Body of pancreas (tissue), 4 donors: ENCODE measurements at places on chromosomes 1 and 21.

- no peak for DNase-seq
Observed at GRCh38 chr1:59705466-59706302, 109.1 kb upstream of the HOOK1 start.

DNA sequence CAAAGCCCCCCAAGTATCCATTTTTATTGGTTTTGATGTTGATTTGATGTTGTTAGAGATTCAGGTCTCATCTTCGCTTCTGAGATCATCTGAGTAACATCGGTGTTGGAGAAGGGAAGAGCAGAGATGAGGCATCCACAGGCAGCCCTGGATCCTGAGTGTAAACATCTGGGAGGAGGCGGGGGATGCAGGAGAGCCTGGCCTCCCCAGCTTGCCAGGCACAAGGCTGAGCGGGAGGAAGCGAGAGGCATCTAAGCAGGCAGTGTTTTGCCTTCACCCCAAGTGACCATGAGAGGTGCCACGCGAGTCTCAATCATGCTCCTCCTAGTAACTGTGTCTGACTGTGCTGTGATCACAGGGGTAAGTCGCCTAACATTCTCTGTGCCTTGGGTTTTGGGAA lies at the start of gene PROK1:
Gene PROK1 (plus strand): TSS at position 221 of the 400 bp plus-strand sequence. CDS start 68 bp downstream, at position 289.
- DNase-seq = no peak

- no peak for DNase-seq
Observed at GRCh38 chr1:109225711-109226445, 12.2 kb downstream of the SARS1 start.

- no peak for DNase-seq
Observed at GRCh38 chr1:65420590-65421350, at the start of the genes LEPR and LEPROT. Gene LEPR, plus strand, starts transcription at chr1:65420668. Its CDS starts 144,898 bp downstream, at chr1:65565566. Gene LEPROT, plus strand, starts transcription at chr1:65420668. Its CDS starts 57 bp downstream, at chr1:65420725.

DNA sequence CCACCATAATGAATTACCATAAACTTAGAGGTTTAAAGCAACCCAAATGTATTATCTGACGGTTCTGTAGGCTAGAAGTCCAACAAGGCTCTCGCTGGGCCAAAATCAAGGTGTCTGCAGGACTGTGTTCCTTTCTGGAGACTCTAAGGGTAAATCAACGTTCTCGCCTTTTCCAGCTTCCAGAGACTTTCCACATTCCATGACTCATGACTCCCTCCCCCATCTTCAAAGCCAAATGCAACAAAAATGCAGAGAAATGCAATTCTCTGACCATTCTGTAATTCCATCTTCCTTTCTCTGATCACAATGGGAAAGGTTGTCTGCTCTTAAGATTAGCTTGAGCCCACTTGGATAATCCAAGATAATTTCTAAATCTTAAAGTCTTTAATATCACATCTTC lies 287.1 kb downstream of the LTN1 start:
- no peak for DNase-seq

- no peak for DNase-seq
Observed at GRCh38 chr1:234940841-234941240, 187.8 kb downstream of the TOMM20 start.

GRCh38 chr1:30506291-30507015 lies 216.9 kb downstream of the MATN1 start:
- no peak for DNase-seq

DNA sequence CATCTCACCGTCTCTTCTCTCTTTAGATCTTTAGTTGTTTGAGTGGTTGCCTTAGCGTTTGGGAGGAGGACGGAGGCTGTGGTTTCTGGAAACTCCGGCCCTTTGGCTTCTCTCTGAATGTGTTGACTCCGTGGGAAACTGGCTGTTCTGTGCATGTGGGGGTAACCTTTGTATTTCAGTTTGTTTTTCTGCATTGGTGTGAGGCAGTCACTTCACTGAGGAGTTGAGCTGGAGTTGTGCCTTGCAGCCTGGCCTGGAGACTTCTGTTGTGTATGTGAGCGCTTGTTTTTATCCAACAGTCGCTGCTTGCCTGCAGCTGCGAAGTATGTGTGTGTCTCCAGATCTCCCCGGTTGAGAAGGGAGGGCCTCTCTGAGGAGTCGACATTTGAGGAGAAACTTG lies 33.6 kb downstream of the CLDN14 start:
- DNase-seq = peak; percentile 29

- no peak for DNase-seq
Observed at GRCh38 chr21:44418876-44419230, 36.5 kb upstream of the LRRC3 start.

DNA sequence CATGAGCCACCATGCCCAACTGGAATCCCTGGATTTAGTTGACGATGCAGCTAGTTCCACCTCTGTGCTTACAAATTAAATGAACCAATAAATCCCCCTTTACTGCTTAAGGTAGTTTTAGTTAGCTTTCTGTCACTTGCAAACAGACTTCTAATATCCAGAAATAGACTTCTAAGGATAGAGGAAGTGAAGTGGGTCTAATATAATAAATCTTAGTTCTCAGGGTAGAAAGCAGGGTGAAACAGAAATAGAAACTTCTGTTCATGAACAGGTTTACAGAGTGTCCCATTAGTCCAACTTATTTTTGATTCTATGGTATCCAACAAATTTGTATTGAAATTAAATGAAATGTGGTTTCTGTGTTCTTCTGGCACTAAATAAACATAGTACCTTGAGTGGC lies 20.1 kb downstream of the BCAS2 start:
- DNase-seq = no peak

GRCh38 chr1:220274251-220274855 lies 2.1 kb upstream of the RAB3GAP2 start:
- DNase-seq = no peak

DNA sequence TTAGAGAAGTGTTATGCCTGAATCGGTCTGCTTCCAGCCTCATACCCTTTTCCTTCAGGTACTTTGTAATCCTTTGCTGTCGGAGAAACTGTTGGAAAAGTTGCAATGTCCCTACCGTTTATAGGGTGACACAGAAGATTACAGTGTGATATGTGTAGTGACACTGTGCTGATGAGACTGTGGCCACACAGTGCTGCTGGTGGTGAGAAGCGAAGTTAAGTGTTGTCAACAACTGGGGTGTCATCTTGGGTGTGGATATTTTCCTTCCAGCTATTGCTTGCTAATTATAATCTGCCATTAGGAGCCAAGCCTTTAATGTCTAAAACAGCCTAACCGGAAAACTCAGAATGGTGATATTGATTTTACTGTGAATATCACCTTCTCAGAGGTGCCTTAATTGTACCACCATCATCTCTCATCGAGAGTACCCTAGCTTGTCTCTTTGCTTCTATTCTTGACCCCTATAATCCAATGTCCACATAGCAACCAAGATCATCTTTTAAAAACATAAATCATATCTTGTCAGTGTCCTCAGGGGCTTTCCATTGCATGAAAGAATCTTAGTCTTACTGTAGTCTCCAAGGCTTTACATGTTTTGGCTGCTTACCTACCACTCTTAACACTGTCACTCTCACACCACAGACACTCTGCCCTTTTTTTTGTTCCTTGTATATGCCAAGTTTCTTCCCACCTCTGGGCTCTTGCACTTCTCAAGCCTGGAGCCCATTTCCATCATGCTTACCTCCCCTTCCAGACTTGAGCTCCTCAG lies 89.4 kb upstream of the PGD start:
- DNase-seq = no peak

DNA sequence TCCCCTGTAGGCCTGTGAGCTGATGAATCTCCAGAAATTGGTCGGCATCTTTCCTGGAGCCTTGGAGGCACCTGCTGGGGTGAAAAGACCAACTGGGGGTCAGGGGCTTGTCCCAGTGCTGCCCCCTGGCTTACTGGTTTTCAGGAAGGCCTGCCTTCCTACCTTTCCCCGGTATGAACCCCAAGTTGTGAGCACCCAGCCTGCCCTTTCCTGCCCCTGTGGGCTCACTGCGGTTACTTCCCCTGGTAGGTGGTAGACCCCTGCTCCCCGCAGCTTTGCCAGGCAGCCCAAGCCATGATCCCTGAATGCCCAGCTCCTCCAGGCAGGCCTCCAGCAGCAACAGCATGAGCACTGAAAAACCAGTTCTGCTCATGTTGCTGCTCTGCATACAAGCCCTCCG lies 10.2 kb downstream of the DMRTB1 start:
- DNase-seq = no peak

DNA sequence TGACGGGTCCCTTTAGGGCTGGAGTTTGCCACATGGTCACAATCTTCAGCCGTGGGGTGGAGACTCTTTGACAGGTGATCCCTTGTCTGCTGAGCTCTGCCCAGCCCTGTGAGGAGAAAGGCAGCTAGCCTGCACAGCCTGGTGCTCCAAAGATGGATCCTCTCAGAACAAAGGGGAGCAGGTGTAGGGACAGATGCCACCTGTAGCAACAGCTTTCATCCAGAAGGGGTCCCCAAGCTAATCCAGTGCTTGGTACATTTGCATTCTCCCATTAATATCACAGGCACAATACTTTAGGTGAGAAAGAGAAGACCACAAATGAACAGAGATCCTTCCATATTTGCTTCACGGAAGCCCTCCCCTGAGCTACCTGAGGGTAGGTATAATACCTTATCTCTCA lies 93.2 kb downstream of the CCDC185 start:
- no peak for DNase-seq

GRCh38 chr1:53319296-53320101 lies 8.4 kb downstream of the LRP8 start:
- no peak for DNase-seq

GRCh38 chr1:208213786-208214185 lies 30.4 kb downstream of the PLXNA2 start:
- no peak for DNase-seq

GRCh38 chr1:36885540-36886357 lies 148.6 kb downstream of the GRIK3 start:
- no peak for DNase-seq

GRCh38 chr1:21814241-21814918 lies 2.3 kb downstream of the LDLRAD2 start:
- no peak for DNase-seq

DNA sequence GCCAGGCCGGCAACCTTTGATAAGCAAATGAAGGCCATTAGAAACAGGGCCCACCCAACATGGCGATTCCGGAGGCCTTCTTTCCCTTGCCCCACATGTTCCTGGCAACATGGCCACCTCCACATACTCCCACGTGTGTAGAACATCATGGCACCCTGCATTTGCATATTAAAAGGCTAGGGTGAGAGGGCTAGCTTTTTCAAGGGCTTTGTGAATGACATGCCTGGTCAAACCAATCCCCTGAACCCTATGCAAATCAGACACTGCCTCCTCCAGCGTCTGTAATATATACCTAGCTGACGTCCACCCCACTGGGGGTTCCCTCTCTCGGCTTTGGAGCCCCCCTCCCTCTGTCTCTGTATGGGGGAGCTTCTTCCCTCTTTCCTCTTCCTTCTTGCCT lies 1.6 kb downstream of the ADCY10 start:
- no peak for DNase-seq

DNA sequence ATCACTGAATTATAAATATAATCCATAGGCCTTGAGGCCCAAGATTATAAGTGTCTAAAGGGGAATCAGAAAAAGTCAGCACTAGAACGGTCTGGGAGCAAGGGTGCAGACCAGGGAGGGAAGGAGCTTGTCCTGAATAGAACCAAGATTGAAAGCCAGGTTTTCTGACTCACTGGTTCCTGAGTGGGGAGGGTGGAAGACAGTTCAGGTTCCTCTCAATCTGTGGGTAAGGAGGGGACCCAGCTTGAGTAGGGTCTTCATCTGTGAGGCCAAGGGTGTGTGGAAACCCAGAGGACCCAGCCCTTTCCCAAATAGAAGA lies 842 bp downstream of the LENEP start:
- DNase-seq = no peak

- peak; percentile 60 for DNase-seq
Observed at GRCh38 chr1:95640746-95641145, 406.7 kb downstream of the RWDD3 start.

GRCh38 chr1:92480200-92480812 lies 6.4 kb downstream of the GFI1 start:
- no peak for DNase-seq

GRCh38 chr1:94299627-94300553 lies 62.5 kb upstream of the ARHGAP29 start:
- DNase-seq = no peak

- DNase-seq = no peak
Observed at GRCh38 chr1:209531549-209531948, 52.0 kb upstream of the CAMK1G start.

DNA sequence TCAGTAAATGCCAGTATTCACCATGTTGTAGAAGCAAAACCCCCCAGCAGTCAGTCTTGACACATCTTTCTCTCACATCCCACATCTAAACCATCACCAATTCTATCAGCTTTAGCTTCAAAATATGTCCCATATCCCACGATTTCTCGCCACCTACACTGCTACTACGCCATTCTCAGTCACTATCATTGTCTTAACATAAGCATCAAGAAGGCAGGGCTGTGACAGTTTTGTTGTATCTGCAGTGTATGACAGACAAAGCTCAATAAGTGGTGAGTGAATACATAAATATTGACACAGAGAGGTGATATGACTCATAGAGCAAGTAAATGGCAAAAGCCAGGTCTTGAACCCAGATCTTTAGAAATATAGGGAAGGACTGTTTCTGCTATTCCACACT lies 59.9 kb downstream of the JAK1 start:
- DNase-seq = no peak

DNA sequence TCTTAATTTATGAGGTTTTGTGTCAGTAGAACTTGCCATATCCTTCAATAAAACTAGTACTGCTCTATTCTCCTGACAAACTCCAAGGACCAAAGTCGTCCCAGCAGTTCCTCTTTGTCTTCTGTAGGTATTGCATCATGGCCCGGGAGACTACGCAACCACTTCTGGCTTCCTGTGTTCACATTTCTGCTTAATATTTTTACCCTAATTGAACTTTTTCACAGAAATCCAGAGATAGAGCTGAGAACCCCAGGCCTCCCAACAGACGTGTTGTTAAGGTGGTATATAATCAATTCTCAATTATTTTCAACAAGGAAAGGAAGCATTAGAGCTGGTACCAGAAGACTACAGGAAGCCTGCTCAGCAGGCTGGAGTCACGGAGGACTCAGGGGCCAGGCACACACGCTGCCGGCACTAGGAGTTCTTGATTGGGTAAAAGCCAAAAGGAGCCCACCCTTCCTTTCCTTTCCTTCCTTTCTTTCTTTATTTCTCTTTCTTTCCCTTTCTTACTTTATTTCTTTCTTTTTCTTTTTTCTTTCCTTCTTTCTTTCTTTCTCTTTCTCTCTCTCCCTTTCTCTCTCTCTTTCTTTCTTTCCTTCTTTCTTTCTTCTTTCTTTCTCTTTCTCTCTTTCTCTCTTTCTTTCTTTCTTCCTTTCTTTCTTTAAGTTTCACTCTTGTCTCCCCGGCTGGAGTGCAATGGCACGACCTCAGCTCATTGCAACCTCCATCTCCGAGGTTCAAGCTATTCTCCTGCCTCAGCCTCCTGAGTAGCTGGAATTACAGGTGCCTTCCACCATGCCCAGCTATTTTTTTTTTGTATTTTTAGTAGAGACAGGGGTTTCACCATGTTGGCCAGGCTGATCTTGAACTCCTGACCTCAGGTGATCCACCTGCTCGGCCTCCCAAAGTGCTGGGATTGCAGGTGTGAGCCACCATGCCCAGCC lies 173.7 kb downstream of the ZBTB18 start:
- DNase-seq = no peak

DNA sequence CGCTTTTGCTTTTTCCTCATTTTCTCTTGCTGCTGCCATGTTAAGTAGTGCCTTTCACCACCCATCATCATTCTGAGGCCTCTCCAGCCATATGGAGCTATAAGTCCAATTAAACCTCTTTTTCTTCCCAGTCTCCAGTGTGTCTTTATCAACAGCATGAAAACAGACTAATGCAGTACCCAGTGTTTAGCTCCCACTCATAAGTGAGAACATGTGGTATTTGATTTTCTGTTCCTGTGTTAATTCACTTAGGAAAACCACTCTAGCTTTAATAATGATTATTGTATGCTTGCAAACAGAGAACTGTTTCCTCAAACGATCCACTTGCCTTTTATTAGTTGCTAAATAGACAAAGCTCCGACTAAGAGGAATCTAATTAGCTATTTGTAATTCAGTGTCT lies 43.3 kb downstream of the IL23R start:
- DNase-seq = no peak
